Vein endothelial cell (primary cell): ENCODE measurements at places on chromosomes 7 and 10. TPM values are rescaled to one million over a fixed set of nuclear protein-coding genes. Genes with fewer than 3 reads are reported as not detected.

HOXA2 gene
- total RNA-seq = 1.1 and 1.3 TPM in 2 replicates

KLF14 gene
- not detected in 2 replicates for total RNA-seq

SSMEM1 gene
- not detected in 2 replicates for total RNA-seq

VWC2 gene
- not detected in 2 replicates for total RNA-seq

RARRES2 gene
- total RNA-seq = not detected in 2 replicates
